ENCODE measurements at places on chromosomes 4 and X.

- DNase-seq = no peak
These were observed 136.2 kb downstream of the PALLD start for GRCh38 chr4:168633064-168633463.

GRCh38 chrX:13254076-13254785 is 65.6 kb downstream of the ATXN3L start:
- no peak for DNase-seq

DNA sequence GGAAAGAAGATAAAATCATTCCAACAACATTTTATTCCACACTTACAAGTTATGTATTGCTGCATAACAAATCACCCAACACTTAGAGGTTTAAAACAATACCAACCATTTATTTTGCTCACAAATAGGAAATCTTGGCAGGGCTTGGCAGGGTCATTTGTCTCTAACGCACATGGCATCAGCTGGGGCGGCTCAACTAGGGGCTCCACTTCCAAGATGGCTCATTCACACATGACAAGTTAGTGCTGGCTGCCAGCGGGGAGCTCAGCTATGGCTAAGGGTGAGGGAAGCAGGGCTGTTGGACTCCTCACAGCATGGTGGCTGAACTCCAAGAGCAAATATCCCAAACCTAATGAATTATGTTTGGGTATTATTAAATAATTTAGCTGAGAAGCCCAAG is 377.0 kb downstream of the ZNF674 start:
- no peak for DNase-seq

- no peak for DNase-seq
These were observed 170.4 kb upstream of the FGF16 start for GRCh38 chrX:77276742-77277141.

DNA sequence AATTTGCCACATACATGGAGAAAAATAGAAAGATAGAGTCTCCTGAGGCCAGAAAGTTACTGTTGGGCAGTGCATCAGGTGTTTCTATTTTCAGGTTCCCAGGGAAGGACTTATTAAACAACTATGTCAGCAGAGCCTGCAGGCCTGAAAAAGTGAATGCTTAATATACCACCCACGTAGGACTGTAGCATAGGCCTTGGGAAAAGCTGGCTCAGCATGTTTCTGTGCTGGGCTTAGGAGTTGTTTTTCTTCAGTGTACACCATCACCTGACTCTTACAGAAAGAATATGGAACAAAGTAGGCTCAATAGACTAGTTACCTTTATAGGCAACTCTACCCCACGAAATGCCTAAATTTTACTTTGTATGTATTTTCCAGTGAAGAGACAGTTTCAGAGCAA is 1385.9 kb downstream of the FAM133A start:
- DNase-seq = no peak

DNA sequence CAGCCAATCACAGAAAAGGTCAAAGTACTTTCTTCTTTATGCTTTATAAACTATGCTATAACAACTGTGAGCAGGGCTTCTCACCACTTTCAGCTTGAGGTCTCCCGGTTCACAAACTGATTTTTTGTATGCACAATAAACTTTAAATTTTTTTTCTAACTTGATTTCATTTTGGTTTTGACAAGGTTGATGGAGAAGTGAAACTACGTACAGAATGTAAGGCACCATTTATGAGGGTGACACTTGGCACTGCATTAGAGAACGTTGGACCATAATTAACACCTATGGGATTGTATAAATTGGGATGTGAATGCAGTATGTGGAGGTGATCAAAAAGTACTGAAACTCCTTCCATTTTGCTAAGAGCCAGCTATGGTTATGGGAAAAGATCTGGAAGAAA is 857.9 kb upstream of the HTR2C start:
- no peak for DNase-seq

GRCh38 chr4:171583790-171584189 is 229.4 kb upstream of the GALNTL6 start:
- no peak for DNase-seq

GRCh38 chrX:4253092-4253491 is 539.6 kb upstream of the PRKX start:
- DNase-seq = no peak

GRCh38 chr4:8282742-8283141 is 13.2 kb downstream of the HTRA3 start:
- DNase-seq = no peak

- no peak for DNase-seq
These were observed 64.9 kb downstream of the NLGN4X start for GRCh38 chrX:6163721-6164120.

DNA sequence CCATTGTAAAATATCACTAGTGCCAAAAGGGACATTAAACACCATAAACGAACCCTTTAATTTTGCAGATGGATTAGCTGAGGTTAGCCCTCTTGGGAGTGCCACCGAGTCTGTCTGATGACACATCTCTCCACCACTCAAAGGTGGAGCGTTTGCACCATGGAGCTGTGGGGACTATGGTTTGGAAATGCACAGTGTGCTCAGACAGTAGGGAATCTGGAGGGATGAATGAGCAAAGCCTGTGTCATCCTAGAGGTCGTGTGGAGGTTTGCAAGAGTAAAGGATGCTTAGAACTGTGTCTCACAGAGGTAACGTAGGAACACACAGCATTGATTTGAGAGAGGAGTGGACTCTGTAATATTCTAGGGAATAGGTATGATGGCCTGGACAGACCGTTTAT is 93.7 kb downstream of the CLNK start:
- no peak for DNase-seq

DNA sequence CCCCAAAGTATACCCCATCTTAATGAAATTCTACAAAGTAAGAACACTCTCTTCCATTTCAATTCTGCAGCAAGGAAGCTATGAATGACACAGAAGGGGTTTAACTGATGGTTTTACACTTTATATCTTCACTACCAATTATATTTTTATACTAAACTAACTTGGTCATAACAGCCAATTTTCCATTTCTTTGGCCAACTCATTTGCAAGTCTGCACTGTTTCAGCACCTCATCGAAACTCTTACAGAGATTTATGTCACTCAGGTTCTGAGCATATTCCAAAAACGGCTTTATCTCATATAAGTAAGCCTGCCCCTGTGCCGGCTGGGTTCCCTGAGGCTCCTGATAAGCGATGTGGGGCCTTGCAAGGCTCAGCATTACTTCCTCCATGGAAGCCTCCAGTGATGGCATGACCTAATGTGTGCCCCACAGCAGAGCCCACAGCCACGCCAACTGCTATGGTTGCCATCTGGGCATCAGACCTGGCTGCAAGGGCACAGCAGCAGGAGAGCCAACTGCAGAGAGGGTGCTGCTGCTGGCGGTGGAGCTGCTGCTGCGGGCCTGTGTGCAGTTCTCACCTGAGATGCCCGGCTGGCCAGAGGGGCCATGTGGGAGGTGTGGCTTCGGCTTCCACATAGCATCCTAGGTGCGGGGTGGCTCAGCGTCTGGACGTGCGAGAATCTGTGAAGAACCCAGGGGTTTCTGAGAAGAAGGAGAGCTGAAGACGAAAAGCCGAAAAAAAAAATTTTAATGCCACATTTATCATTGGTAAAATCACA is 13.4 kb upstream of the IBSP start:
- no peak for DNase-seq

DNA sequence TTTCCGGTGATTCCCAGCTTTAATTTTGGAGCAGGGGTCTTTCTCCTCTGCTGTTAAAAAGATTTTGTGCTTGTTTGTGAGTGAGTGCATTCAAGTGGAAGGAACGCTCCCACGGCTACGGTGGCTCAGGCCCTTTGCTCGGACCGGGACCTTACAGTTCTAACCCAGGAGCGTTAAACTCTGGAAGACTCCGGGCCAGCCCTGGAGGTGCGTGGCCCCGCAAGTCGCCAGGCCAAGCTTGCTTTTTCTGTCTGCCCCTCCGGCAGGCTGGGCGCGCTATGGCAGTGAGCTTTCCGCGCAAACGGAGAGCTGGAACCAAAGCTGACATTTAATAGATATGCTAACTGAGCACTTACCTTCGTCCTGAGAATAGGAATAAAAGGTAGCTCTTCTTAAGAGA is 18.3 kb upstream of the PITX2 start:
- no peak for DNase-seq

- no peak for DNase-seq
These were observed 121.3 kb upstream of the WDR17 start for GRCh38 chr4:175944126-175944910.

GRCh38 chr4:184395971-184396391 is 78.4 kb downstream of the IRF2 start:
- DNase-seq = no peak

DNA sequence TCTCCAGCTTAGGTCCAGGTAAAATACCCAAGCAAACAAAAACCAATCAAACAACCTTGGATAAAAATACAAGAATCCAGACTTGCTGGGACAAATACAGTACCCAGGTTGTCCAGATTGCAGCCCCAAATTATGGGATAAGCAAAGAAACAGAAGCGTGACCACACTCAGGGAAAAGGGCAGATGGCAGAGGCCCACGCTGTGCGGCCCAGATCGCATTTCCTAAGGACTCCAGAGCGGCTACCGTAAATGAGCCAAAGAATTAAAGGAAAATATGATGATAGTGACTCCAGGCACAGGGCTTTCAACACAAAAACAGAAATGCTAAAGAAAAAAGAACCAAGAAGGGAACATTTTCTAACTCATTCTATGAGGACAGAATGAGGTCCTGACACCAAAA is 50.3 kb downstream of the FGFRL1 start:
- DNase-seq = no peak

- no peak for DNase-seq
These were observed 811.9 kb upstream of the PCDH7 start for GRCh38 chr4:29908276-29908675.

GRCh38 chrX:40996886-40997530 is 88.2 kb upstream of the USP9X start:
- DNase-seq = no peak

DNA sequence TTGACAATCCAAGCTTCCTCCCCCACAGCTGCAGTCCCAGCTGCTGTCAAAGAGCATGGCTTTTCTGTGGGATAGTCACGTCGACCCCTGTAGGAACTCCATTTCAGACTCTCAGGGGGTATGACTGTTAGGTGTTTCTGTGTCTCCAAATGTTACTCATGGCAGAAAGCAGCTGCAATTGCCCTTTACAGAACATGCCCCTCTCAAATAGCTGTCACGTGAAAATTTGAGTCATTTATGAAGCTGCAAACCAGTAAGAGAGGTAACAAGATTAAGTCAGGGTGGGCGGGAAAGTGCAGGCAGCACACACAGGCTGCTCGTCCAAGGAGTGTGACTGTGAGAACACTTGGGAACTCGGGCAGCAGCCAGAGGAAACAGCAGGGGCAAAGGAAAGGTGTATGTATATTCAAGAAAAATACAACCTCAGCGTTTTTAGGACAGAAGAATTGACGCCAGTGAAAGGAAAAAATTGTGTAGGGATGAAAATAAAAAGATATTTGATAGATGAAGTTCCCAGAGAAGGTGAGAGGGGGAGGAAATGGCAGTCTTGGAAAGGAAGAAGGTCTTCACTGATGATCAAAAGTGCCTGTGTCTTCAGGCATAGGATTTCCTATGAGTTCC is 66.5 kb upstream of the TMEM184C start:
- DNase-seq = peak; percentile 26

DNA sequence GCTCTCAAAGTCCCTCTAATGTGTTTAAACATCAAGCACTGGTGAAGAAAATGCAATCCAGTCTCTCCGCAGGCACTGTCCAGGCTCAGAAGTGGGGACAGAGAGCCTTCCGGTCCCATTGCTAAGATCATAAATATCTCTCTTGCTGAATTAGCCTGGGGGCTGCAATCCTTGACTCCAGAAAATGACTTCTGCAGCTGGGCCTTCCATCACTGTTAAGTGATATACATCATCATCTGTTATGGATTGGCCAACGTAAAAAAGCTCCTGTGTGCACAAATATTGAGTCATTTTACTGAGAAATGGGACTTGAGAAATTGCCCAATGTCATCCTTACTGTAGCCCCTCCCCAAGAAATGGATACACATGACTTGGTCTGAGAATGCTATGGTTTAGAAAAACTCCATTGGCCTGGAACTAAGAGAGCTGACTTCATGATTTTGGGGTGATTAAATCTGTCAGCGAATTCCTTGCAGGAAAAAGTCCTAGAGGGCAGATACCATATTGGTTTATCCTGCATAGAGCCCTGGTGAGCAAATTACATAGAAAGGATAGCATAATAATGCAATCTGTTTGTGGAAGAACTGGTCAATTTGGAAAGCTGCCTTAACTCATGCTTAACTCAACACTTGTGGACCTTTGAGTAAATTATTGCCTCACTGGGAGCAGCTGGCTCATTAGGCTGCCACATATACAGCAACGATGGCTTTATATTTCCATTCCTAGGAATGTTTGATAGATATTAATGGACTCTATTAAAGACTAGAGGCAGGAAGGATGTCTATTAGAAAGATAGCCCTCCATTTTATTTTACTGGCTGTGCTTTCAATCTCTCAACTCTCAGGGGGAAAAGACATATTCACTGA is 346.1 kb downstream of the GBA3 start:
- DNase-seq = no peak

GRCh38 chr4:108787724-108788123 is 24.9 kb upstream of the ETNPPL start:
- no peak for DNase-seq

GRCh38 chr4:148787831-148788477 is 345.7 kb upstream of the NR3C2 start:
- no peak for DNase-seq

DNA sequence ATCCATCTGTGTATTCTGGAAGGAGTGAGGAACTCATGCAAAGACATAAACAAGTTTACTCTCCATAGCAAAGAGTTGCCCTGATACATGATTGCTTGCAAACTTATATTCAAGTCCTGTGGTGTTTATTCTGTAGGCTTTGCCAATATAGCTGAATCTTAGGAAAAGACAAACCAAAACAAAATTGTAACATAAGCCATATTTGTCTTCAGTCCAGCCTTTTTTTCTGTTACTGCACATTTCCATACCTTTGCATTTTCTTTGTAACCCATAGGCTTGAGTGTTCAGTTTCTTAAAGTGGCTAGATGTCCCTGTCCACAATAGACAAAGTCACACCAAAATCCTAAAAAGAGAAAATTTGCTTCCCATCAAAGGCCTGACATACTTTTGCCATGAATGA is 120.4 kb downstream of the PPARGC1A start:
- DNase-seq = no peak

- no peak for DNase-seq
These were observed 54.8 kb upstream of the RBMXL3 start for GRCh38 chrX:115134382-115134781.

DNA sequence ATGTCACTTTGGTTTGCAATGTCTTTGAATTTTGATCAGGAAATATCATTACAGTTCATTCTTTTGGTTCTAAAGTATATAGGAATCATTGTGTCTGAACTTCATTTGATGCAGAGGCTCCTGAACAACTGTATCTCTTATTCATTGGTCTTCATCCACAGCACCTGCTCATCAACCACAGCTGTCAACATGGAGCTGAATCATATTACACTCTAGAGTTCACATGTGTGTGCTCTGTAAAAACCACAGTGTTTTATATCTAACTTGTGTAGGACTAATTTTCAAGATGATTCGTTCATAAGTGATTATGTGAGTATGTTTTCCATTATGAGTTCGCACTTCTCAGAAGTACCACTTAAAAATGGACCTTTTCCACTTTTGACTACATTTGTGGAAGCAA is 643.3 kb upstream of the FAM241A start:
- DNase-seq = no peak
